ENCODE measurements at places on chromosomes 4 and X.
A peak's percentile ranks its signal among the peaks of the same experiment; 100 is the strongest.

- DNase-seq = peak; percentile 74
Observed at GRCh38 chr4:105708181-105709080, at the start of the genes GSTCD and INTS12. Gene GSTCD (plus strand): TSS chr4:105708784. CDS start chr4:105717614, 8,830 bp downstream. Gene INTS12 (minus strand): TSS chr4:105708689. CDS start chr4:105700005, 8,684 bp downstream.

DNA sequence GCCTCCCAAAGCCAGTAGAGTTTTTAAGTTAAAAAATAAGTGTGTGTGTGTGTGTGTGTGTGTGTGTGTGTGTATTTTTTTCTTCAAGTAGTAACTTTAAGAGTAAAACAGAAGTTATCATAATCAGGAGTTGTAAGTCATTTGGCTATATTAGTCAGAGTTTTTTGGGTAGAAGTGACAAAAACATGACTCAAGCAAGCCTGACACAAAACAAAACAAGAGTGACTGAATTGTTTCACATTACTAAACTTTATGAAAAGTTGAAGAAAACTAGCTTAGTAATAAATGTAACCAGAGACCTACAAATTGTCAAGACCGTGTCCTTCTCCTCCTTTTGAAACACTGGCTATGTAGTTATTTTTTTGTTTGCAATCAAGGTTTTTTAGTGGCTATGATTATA lies 738.0 kb upstream of the PITX2 start:
- DNase-seq = no peak

GRCh38 chr4:80566203-80566872 lies 230.8 kb downstream of the CFAP299 start:
- DNase-seq = no peak

DNA sequence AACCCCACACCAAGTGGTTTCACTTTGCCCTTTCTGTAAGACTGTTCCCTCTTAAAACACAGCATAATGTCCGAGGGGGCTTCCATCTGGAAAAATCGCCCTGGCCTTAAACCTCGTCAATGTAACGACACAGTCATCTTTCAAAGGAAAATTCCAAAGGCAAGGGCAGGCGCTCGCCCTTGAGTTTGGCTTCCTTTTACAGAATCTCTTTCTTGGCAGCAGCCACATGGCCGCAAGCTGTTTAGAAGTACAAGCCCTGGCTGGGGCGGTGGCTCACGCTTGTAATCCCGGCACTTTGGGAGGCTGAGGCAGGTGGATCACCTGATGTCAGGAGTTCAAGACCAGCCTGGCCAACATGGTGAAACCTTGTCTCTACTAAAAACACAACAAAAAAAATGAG lies 27.1 kb upstream of the GRPEL1 start:
- no peak for DNase-seq

GRCh38 chr4:40192114-40193015 lies 4.5 kb upstream of the RHOH start:
- DNase-seq = no peak

DNA sequence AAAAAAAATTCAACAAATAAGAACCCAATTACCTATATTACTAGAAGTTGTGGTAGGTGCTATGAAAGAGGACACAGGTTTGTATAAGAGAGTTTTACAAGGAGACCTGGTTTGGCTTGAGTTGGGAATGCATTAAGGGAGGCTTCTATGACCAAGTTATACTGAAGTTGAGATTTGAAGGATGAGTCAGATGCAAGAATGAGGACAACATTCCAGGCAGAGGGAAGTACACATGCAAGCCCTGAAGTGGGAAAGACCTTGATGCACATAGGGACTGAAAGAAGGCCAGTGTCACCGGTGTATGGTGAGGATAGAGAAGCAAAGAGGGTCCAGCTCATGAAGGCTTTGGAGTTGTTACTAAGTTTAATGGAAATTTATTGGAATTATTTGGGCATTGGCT lies 52.2 kb downstream of the ANK2 start:
- DNase-seq = no peak

DNA sequence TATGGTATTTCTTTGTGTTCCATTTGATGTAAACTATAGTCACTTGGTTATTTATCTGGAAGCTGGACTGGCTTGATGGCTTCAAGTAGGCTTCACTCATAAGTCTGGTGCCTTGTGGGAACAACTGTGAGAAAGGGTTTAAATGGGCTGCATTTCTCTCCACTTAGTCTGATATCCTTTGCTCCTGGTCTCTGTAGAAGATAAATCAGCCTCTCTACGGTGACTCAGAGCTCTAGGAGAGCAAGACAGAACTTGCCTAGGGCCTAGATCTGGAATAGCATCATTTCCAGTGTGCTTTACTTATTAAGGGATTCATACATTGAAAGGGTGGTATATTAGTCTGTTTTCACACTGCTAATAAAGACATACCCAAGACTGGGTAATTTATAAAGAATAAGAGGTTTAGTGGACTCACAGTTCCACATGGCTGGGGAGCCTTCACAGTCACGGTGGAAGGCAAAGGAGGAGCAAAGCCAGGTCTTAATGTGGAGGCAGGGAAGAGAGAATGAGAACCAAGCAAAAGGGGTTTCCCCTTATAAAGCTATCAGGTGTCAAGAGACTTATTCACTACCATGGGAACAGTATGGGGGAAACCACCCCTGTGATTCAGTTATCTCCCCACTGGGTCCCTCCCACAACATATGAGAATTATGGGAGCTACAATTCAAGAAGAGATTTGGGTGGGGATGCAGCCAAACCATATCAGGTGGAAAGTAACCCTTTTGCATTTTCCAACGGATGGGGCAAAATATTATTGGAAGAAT lies 1746.4 kb upstream of the PCDH7 start:
- no peak for DNase-seq

DNA sequence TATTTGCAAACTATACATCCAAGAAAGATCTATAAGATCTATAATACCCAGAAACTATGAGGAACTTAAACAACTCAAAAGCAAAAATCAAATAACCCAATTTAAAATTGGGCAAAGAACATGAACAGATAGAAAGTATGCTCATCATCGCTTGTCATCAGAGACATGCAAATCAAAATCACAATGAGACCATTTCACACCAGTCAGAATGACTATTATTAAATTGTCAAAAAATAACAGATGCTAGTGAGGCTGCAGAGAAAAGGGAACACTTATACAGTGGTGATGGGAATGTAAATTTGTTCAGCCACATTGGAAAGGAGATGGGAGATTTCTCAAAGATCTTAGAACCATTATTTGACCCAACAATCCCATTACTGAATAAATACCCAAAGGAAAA lies 1451.7 kb upstream of the ADGRL3 start:
- DNase-seq = no peak

GRCh38 chrX:121649417-121649816 lies 602.0 kb downstream of the GLUD2 start:
- no peak for DNase-seq

DNA sequence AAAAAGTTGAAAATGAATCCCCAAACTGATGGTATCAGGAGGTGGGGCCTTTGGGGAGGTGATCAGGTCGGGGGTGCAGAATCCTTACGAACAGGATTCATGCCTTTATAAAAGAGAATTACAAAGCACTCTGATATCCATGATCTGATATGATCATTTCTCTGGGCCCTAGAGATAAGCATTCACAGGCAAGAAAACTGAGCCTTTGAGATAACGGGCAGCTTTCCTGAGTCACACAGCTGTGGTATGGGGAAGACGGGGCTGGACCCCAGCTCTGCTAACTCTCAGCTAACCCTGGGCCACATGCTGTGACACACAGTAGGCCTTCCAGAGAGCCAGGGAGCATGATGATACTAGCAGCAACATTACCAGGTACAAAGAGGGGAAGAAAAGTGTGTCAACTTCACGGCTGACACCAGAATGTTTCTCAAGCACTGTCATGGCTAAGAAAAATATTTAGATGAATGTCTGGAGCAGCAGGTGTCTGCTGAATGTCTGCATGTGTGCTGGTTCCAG lies 85.1 kb downstream of the SLC2A9 start:
- no peak for DNase-seq

DNA sequence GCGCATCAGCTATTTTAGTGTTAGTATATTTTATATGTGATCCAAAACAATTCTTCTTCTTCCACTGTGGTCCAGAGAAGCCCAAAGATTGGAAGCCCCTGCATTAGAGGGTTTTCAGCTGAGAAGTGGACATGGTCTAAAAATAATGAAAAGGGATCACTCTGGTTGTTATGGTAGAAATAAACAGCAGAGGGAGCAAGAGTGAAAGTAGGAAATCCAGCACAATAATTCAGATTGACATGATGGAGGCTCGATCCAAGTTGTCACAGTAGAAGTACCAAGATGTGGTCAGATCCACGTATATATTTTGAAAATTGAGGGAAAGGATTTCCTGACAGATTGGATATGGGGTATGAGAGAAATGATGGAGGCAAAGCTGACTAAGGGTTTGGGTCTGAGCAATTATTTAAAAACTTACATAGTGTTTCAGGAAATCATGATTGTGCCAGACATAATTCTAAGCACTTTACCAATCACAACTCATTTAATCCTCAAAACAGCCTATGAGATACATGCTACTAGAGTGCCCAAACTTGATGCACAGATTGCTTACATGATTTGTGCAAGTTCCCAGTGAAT lies 17.0 kb upstream of the TMEM144 start:
- DNase-seq = no peak

DNA sequence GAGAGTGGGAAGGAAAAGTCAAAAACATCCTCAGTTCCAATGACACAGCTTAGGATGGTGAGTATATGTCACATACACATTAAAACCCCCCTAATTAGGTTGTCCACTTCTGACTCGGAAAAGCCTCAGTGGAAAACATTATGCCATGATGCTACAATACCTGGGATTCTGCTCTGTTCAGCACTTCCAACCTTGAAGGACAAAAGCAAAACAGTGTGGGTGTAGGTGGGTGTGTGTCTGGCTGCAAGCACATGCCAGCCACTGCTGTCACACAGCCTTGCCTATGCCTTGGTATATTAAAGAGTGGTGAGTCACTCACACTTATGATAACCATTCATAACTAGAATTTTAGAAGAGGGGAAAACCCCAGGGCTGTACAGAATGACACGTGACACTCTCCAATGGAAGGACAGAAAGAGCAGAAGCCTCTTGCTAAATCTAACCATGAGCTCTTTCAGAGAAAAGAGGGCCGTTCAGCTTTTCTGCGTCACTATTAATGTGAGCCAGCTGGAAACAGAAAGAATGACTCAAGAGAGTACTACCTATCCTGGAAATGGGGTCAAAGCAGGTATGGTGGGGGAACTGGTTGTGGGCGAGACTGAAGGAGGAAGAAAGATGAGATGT lies 159.6 kb downstream of the TET2 start:
- DNase-seq = peak; percentile 37

- no peak for DNase-seq
Observed at GRCh38 chrX:98379134-98379533, 1495.4 kb downstream of the RPA4 start.

DNA sequence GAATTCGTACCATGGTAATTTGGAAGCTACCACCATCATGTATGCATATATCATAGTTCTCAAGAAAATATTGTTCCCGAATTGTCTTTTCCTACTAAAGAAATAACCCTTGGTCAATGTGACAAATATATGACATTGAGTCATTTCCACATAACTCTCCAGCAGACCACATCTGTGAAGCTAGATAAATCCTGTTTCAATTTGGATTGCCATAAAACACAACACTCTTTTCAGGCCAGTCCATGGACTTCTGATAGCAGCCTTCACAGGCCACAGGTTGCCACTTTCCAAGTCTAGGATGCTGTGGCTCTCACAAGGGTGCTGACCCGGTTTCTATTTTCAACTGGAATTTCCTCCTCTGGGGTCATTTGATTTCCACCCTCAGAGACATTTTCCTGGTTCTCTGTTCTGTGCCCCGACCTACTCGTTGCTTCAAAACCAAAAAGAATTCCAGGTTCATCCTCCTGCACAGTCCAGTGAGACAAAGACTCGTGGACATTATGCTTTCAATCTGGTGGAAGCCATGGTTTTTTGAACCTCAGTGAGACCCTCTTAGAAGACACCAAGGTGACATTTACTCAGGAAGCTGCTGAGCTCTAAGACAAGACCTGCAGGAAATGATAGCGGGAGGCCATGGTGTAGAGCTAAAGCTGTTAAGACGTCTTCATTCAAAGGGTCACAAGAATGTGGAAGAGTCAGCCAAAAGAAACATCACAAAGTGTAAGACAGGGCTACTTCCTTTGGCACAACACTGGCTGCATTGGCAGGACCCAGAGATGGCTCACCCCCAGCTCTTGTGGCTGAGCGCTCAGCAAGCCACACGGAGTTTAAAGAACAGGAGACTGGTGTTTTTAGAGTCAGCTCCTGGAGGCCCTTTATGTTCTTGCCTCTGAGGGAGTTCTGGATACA lies 119.8 kb downstream of the AMELX start:
- no peak for DNase-seq

DNA sequence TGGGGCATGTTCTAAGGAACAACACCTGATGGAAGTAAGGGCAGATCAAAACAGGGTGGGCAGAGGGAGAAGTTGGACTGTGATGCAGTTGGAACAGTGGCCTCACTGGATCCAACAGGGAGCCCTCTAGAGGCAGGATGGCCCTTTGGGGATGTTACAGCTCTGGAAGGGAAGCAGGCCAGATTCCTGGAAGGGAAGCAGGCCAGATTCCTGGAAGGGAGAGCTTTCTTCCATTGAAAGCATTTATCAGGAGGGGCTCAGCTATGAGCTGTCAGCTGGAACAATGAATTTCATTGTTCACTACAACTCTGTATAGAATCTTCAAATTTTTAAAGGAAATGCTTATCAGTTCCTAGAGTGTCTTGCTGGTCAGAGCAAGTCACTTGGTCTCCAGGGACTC lies 17.7 kb downstream of the IL15 start:
- DNase-seq = no peak

- DNase-seq = no peak
Observed at GRCh38 chrX:151153086-151153485, 23.3 kb upstream of the GPR50 start.

DNA sequence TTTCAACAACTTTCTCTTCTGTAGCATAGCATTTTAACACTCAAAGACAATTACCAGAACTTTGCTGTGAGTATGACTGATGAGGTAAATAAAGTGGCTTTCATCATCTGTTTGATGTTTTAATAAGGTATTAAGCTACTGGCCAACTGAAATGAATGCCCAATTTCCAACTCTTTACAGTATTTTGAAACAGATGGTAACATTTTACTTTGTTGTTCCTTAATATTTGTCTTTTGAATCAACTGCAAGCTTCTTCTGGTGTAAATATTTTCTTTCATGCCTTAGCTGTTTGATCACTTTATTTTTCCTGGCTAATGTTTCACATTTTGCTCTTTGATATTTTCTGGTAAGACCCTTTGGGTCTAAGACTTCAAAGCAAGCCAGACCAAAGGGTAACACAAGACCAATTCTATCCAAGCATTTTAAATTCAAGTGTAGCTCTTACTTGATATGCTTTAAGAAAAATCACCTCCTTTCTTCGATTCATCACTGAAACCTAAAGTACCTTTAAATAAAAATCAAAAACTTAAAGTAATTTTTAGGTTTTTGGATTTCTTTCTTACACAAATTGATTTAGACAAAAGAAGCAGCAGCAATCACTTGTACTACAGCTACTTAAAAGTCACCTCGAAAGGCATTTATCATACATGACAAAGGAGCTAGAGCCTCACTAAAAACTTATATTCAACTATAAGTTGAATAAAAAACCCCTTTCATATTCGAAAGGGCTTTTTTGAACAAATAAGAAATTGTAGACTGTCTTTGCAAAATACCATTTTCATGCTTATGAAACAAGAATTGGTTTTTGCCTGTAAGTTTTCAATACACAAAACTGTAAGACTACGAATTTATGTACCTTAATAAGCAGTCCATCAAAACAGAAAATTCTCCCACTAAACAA lies 57.6 kb downstream of the TBCK start:
- DNase-seq = no peak

GRCh38 chrX:150370589-150371312 lies 7.6 kb downstream of the MAMLD1 start:
- no peak for DNase-seq

- DNase-seq = no peak
Observed at GRCh38 chr4:84597450-84597849, 14.5 kb downstream of the CDS1 start.

All from activated CD8-positive, alpha-beta memory T cell treated with anti-CD3 and anti-CD28 coated beads for 4 hours (primary cell).